GM04504 (cell line): ENCODE measurements at places on chromosomes 5 and 9.

DNA sequence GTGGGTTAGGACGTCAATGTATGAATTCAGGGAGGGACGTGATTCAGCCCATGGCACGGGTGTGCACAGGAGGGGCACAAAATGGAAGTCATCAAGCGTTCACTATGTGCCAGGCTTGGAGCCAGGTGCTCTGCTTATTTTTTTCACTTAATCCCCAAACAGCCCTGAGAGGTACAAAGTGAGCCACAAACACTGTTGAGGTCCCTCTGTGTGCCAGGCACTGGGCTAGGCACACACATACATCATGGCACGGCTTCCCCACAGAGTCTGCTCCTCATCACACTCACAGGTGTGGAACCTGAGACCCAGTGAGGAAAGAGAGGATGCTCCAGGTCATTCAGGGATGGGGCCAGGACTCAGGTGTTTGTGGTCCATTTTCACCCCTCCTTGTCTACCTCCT, 68.1 kb downstream of the GALNT12 start:
- no peak for DNase-seq

DNA sequence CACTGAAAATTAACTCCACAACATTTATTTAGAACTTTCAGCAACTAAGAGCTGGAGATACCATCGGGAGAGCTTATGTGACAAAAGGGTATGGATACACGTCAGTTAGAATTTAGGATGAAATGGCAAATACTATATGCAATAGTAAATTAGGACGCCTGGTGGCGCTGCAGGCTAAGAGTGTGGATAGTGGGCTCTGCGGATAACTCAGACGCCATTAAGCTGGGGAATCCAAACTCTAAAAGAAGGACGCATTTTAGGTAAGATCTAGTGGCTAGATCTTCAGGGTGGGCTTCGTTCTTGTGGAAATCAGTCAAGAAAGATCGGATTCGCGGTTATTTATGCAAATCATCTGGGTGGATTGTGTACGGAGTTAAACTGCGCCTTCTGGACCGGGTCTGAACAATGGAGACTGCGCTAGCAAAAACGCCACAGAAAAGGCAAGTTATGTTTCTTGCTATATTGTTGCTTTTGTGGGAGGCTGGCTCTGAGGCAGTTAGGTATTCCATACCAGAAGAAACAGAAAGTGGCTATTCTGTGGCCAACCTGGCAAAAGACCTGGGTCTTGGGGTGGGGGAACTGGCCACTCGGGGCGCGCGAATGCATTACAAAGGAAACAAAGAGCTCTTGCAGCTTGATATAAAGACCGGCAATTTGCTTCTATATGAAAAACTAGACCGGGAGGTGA, at the start of gene PCDHB5:
Gene PCDHB5 (plus strand): TSS at position 177 of the 688 bp plus-strand sequence. CDS start 229 bp downstream, at position 406.
- DNase-seq, result no peak

- no peak for DNase-seq
Measured at GRCh38 chr9:87535817-87536539, 38.3 kb downstream of the DAPK1 start.

DNA sequence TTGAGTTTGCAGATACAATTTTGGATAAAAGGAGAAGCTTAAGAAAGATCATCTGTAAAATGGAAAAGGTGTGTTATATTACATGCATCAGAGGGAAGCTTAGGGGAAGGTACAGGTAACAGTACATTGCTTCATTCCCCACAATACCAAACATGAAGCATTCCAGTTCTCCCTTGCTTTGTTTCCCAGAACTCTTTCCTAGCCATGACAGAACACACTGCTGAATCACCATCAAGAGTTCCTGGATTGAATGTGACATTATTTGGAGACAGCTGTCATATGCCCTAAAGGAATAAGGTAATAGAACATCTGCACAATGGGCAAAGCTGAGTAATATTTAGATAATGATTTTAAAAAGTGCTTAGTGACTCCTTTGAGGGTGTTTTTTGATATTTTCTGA, 303.5 kb upstream of the ST8SIA4 start:
- no peak for DNase-seq

- no peak for DNase-seq
Measured at GRCh38 chr9:93603906-93604326, 27.5 kb downstream of the PHF2 start.

GRCh38 chr9:137128158-137128861, 10.6 kb upstream of the GRIN1 start:
- no peak for DNase-seq

GRCh38 chr5:55620009-55620765, 85.4 kb upstream of the PLPP1 start:
- DNase-seq, result no peak

DNA sequence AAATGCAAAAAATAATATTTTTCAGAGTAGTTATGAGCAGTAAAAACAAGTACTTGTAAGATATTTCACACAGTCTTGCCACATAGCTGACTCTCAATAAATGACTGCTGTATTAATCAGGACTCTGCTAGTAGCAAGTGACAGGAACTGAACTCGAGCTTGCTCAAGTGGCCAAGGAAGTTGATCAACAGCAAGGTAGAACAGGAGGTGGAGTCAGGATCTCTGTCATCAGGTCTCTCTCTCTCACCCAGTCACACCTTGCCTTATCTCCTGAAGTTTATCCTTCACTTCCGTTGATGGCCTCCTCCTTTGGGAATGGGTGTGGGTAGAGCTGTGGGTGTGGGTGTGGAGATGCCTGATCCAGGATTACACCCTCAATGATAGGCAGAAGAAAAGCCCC, 107.0 kb downstream of the GPBP1 start:
- DNase-seq, result no peak

- DNase-seq, result no peak
Measured at GRCh38 chr5:53323511-53323910, 156.9 kb upstream of the FST start.

DNA sequence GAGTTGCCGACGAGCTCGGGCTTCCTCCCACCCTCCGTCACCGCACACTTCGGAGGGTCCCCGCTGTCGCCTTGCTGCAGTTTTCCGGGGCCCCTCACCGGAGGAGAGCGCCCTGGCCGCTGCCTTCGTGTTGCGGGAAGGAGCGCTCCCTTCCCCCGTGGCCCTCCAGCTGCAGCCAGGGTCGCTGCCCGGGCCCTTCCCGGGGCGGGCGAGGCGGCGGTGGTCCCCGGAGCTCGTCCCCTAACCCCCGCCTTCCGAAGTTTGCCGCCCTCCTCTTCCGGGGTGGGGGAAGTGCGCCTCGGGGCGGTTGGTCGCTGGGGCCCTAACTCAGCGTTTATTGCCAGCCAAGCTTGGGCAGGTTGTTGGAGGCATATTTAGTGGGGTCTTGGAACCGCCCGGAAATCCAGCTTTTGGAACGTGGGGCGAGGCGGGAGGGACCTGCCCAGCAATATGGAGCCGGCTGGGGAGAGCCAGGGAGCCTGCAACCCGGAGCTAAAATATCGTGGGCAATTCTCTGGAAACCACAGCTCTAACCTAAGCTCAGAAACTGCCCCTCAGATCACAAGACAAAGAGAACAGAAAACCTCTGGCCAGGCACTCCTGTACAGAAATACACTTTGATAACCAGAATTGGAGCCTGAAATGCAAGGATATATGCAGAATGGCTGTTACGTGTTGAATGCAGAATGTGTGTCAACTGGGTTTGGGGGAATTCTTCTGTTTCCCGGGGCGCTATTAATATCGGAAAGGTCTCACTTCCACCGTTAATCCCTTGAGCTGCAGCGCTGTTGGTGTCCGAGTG, 890 bp downstream of the PIK3R1 start:
- no peak for DNase-seq

GRCh38 chr9:77605449-77606220, 42.5 kb downstream of the GNA14 start:
- no peak for DNase-seq

DNA sequence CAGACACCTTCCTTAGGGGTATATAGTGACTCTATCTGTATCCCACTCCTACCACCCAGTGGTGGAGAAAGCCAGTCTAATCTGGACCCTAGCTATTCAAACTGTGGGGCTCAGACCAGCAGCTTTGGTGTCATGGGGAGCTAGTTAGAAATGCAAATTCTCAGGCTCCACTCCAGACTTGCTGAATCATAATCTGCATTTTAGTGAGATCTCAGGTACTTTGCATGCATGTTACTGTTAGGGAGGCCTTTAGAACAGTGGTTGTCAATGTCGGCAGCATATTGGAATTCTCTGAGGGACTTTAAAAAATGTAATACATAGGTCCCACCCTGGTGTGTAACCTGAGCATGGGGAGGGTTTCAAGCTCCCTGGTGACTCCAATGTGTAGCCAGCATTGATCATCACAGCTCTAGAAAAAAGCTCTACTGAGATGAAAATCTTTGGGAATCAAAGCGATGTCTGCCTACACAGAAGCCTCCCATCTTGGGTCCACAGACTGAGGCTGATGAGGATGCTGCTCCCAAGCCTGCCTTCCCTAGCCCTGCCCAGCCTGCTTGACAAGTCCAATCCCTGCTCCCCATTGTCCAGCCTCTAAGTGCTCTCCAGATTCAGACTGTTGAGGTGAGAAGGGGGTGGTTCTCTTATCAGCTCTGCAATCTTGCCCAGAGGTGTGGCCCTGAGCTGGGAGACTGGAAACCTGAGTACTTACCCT, 11.9 kb upstream of the GM2A start:
- no peak for DNase-seq

- DNase-seq, result peak; percentile 20
Measured at GRCh38 chr5:126544087-126544740, 50.8 kb downstream of the ALDH7A1 start.

DNA sequence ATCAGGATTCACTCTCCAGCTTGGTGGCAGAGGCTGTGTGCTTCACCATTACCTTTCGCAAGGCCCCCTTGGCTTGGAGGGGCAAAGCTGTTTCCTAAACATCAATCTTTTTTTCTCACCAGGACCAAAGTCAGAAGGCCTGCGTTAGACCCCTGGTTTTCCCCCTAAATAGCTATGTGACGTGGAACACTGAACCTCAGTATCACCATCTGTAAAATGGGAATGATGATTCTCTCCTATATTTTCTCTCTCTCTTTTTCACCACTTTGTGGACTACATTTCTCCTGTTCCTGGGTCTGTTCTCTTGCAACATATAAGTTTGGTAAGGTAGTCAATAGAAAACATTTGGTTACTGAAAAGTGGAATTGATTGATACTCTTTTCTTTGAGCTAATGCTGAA, 50.5 kb downstream of the DAPK1 start:
- no peak for DNase-seq

GRCh38 chr5:116764941-116765340, 190.3 kb upstream of the SEMA6A start:
- DNase-seq, result no peak

- no peak for DNase-seq
Measured at GRCh38 chr9:127051881-127052595, 70.4 kb downstream of the ANGPTL2 start.

- no peak for DNase-seq
Measured at GRCh38 chr5:172556971-172557461, 84.0 kb upstream of the NEURL1B start.

- no peak for DNase-seq
Measured at GRCh38 chr9:137984005-137984404, 106.4 kb downstream of the CACNA1B start.

GRCh38 chr5:15502208-15502607, 2.2 kb downstream of the FBXL7 start:
- no peak for DNase-seq

DNA sequence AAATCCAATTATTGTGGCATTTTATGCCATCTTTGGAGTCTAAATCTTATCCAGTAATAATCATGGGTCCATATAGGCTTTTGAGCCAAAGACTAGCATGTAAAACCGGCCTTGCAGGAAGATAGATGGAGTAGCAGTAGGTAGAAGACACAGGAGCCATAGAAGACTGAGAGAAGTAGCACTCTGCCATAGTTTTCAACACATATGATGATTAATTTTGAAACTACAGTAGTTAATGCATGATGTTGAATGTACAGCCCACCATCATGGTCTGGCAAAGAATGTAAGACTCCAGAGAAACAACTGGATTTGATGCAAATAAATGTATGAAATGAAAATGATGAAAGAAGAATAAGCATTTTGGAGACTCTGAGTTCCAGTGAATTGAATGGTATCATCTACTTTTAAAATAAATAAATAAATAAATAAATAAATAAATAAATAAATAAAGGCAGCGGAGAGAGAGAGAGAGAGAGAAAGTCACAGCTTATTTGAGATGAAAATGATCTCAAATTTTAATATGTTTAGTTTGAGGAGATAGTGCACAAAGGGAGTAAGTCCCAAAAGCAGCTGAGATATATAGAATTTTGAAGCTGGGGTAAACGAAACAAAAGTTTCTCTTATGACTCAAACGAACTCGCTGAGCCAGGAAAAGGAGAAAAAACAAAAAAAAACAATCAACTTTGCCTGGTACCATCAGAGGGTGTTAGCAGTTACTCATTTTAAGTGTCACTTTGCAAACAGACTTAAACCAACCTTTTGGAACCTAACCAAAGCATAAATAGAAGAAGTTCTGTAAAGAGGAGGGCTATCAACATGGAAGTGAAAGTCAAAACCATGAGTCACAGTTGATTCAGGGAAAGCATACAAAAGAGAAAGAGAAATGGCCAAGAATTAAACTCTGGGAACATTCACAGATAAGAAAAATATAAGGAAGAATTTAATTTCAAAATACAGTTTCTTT, 388.7 kb downstream of the CETN3 start:
- DNase-seq, result peak; percentile 1

DNA sequence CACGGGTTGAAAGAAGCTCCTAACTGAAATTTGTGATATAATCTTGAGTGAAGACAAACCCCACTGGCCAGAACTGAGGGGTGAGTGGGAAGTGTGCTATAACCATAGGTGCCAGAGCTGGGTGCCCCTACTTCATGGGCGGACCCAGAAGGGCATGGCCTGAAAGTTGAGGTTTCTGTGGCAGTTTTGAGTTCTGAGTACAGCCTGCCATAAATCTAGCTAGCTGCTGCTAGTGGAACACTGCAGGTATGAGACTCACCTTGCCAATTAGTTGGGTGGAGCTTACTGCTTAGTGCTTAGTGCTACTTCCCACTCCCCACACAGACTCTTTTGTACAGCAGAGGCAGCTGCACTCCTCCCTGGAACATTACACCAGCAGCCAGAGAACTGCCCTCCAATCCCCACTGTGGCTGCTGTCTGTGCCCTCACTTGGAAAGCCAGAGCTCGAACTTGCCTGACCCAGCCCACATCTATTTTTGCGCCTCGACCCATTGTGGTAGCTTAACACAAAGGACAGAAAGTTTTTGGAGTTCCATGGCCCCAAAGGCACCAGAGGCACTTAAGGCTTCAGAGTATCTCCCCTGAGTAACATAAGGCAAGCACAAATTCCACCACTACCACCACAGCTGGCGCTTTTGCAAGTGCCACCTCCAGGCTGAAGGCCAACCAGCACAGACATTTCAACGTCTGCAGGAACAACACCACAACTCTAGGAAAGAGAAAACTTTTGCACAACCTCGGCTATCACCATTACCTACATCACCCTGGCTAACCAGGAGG, 27.1 kb upstream of the PTGER4 start:
- no peak for DNase-seq

- no peak for DNase-seq
Measured at GRCh38 chr5:1235379-1235778, 10.2 kb downstream of the SLC6A18 start.

DNA sequence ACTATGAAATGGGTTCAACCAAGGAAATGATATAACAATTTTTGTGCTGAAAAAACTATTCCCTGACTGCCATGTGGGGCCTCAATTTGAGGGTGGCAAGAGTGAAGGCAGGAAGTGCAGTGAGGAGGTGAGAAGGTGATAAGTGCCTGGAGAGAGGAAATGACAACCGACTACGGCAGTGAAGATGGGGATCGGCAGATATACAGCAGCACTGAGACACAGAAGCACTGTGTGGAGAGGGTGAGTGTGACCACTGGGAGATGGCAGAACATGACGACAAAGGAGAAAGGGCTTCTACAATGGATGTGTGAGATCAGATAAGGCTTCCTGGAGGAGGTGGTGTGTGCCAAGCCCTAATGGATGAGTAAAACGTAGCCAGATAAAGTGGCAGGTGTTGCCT, 271.8 kb downstream of the TRIM32 start:
- no peak for DNase-seq
